Gastrocnemius medialis (tissue), 4 donors: ENCODE measurements at places on chromosomes 4 and X. TPM values are rescaled to one million over a fixed set of nuclear protein-coding genes. Genes with fewer than 3 reads are reported as not detected.

- no peaks in the 10 kb centered on the region for H3K27me3 ChIP-seq
- DNase-seq = no peak
- no peak overlapping the region for H3K4me3 ChIP-seq
- H3K4me1 ChIP-seq = no peaks in the 10 kb centered on the region
- H3K36me3 ChIP-seq = no peaks in the 10 kb centered on the region
- no peak overlapping the region for H3K27ac ChIP-seq
Observed at GRCh38 chr4:56570041-56570440, 64.5 kb downstream of the ARL9 start.

DNA sequence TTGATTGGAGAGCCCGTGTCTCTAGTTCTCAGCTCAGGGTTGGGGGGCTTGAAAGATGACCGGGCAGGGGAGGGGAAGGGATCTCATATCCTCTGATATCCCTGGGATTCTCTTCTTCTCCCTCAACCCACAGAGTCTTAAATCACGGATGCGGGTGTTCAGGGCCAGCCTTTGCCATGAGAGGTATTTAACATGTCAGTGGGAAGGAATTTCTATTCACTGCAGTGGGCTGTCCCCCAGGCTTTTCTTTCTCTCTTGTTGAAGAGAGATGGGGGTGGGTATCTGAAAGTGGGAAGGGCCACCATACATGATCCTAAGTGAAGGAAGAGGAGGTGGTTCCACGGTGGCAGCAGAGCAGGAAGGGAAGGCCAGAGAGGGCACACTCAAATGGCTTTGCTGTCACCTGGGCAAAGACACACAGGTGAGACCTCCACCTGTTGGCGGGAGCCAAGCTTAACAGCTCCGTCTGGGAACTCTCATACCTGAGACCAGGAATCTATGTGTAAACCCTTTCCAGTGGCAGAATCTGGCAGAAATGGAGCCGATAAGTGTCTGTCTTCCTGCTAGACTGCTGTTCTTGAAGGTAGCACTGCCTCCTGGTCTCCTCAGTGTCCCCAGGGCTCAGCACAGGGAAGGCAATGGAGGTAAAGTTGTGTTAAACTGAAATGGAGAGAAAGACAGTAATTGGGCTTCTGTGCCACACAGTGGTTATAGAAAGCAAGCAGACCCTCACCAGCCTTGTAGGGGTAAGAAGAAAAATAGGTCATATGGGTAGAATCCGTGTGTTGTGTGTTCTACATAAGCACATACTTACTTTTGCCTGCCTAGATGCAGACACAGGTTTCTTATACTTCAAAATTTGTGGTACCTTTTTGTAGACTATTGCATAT, 49.4 kb downstream of the RHOH start:
- H3K27ac ChIP-seq = no peak overlapping the region
- no peaks in the 10 kb centered on the region for H3K27me3 ChIP-seq
- DNase-seq = no peak
- H3K4me1 ChIP-seq = no peaks in the 10 kb centered on the region
- H3K36me3 ChIP-seq = no peaks in the 10 kb centered on the region

DNA sequence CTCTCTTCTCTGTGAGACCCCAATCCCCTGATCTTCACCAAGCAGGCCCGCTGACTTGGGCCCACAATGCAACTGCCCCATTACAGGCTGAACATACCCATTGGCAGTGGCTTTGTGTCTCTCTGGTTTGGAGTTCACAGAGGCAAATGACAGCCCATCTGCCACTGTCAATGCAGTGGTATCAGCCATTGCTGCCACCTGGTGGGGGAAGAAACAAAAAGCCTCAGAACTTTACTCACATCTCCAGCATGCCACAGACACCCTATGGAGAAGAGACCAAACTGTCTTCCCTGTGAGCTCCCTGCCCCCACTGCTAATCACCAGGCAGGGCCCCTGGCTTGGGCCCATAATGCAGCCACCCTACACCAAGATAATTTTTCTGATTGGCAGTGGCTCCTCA, 729.3 kb upstream of the ACTRT1 start:
- H3K36me3 ChIP-seq = no peaks in the 10 kb centered on the region
- no peak overlapping the region for H3K4me3 ChIP-seq
- no peak for DNase-seq
- H3K4me1 ChIP-seq = no peaks in the 10 kb centered on the region

- H3K36me3 ChIP-seq = no peaks in the 10 kb centered on the region
- H3K4me1 ChIP-seq = no peaks in the 10 kb centered on the region
- H3K27me3 ChIP-seq = no peaks in the 10 kb centered on the region
- no peak overlapping the region for H3K27ac ChIP-seq
- DNase-seq = no peak
Observed at GRCh38 chrX:133994576-133994975, 9.2 kb upstream of the GPC3 start.

DNA sequence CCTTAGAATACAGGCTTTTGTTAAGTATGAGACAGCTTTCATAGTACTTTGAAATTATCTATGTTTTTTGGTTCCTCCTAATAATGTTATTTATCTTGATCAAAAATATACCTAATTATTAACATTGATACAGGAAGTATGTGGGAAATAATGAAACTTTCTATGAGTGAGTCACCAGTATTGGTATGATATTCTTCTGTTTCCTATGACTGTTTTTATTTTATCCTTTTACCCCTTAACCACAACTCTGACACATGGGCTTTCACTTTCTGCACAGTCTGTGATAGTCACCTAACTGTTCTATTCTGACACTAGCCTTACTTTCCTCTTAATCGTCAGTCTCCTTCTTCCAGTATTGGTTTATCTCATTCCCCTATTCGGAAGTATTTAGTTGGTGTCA, 4.7 kb downstream of the THAP9 start:
- H3K4me1 ChIP-seq = peaks cover 10% of the 10 kb centered on the region
- peaks cover 25% of the 10 kb centered on the region for H3K36me3 ChIP-seq
- no peak overlapping the region for H3K27ac ChIP-seq
- no peaks in the 10 kb centered on the region for H3K27me3 ChIP-seq
- H3K4me3 ChIP-seq = no peak overlapping the region

DNA sequence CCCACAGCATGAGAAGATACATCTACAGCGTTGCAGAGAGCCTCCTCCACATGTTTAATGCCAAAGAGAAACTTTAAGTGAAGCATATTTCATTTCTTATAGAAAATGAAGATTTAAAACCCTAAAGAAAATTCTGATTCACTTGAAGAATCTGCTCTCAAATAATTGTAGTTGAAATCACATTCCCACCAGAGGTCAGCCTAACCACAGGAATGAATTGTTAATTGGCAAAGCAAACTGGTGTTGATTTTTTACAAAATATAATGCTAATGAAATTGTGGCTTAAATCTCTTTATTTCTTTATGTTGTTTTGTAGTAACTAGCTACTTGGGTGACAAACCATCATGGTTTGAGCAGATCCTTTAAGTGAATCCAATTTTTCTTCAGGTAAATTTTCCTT, 31.1 kb upstream of the WDR17 start:
- no peaks in the 10 kb centered on the region for H3K27me3 ChIP-seq
- no peak overlapping the region for H3K27ac ChIP-seq
- H3K4me3 ChIP-seq = no peak overlapping the region
- H3K4me1 ChIP-seq = no peaks in the 10 kb centered on the region
- no peaks in the 10 kb centered on the region for H3K36me3 ChIP-seq

DNA sequence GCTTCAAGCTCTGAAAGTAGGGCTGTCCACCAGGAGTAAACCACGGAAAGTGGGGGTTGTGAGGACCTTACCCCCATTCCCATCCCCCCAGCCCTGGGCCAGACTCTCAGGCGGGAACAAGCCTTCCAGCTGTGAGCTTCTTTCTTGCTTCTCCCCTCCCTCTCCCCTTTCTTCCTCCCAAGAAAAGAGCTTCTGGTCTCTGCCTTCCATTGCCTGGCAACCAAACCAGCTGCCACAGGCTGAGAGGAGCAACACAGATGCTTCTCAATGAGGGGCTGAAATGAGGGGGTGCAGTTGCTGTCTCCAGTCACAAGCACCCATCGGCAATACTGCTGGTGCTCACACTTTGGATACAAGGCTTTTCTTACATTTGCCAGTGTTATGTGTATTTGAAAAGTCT, 72.5 kb downstream of the SLC16A2 start:
- no peak overlapping the region for H3K27ac ChIP-seq
- H3K27me3 ChIP-seq = no peaks in the 10 kb centered on the region
- DNase-seq = no peak
- no peak overlapping the region for H3K4me3 ChIP-seq
- H3K36me3 ChIP-seq = no peaks in the 10 kb centered on the region
- no peaks in the 10 kb centered on the region for H3K4me1 ChIP-seq

The NDST4 gene
- total RNA-seq = not detected

The SMIM10 gene
- total RNA-seq = 1.3 TPM

The RBBP7 gene
- 155 TPM for total RNA-seq

The GPR50 gene
- total RNA-seq = not detected

The MBNL3 gene
- total RNA-seq = 2.8 TPM
